ENCODE measurements at places on chromosomes 12 and 14. TPM values are rescaled to one million over a fixed set of nuclear protein-coding genes. Genes with fewer than 3 reads are reported as not detected.

GRCh38 chr12:105084251-105085250 is at the start of gene ALDH1L2:
ALDH1L2 (minus strand) TSS chr12:105084458; CDS start chr12:105084436, 22 bp downstream.
- DNase-seq: peak; percentile 78
- peak within 1 kb of the TSS; percentile 94 for H3K27ac ChIP-seq
- H3K36me3 ChIP-seq: peaks cover 12% of the 10 kb centered on the region
- H3K4me3 ChIP-seq: peak within 1 kb of the TSS; percentile 97
- H3K4me1 ChIP-seq: peaks cover 24% of the 10 kb centered on the region

GRCh38 chr12:40233741-40234367 is 9.1 kb downstream of the LRRK2 start:
- no peak overlapping the region for H3K27ac ChIP-seq
- no peak overlapping the region for H3K4me3 ChIP-seq
- no peaks in the 10 kb centered on the region for H3K36me3 ChIP-seq
- no peaks in the 10 kb centered on the region for H3K27me3 ChIP-seq

- peaks cover 33% of the 10 kb centered on the region for H3K27me3 ChIP-seq
- no peak overlapping the region for H3K4me3 ChIP-seq
- H3K4me1 ChIP-seq: no peaks in the 10 kb centered on the region
- H3K36me3 ChIP-seq: no peaks in the 10 kb centered on the region
- DNase-seq: no peak
These were observed 40.6 kb upstream of the FKBP4 start for GRCh38 chr12:2754208-2754607.

The VIPAS39 gene
- 16.4 TPM for total RNA-seq
